ENCODE measurements at places on chromosomes 7 and 10. TPM values are rescaled to one million over a fixed set of nuclear protein-coding genes. Genes with fewer than 3 reads are reported as not detected.

GRCh38 chr10:43079856-43080255, 3.0 kb downstream of the RET start:
- no peak for DNase-seq
- no peaks in the 10 kb centered on the region for H3K4me1 ChIP-seq
- no peak overlapping the region for H3K27ac ChIP-seq
- no peak overlapping the region for H3K4me3 ChIP-seq
- peaks cover 49% of the 10 kb centered on the region for H3K27me3 ChIP-seq
- no peaks in the 10 kb centered on the region for H3K36me3 ChIP-seq

The OR13A1 gene
- total RNA-seq: not detected

DNA sequence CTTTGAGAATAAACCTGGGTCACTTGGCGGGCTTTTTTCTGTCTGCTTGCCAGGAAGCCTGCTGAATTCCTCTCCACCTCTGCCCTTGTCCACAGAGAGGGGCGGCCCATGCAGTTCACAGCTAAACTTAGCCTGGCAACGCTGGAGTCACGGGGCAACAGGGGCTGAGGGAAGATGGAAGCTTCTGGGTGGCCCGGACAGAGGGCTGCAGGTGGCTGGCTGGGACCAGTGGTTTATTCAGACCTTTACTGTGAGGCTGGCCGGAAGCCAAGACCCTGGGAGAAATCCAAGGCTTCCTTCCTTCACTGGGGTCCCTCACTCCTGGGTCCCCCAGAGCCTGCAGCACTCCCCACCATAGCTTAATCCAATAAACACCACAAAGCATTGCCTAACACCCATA, 17.0 kb downstream of the ITPRIP start:
- peaks cover 43% of the 10 kb centered on the region for H3K4me1 ChIP-seq
- H3K4me3 ChIP-seq: no peak overlapping the region
- H3K27ac ChIP-seq: no peak overlapping the region
- DNase-seq: no peak
- H3K27me3 ChIP-seq: no peaks in the 10 kb centered on the region

The CRYGN gene
- not detected for total RNA-seq

DNA sequence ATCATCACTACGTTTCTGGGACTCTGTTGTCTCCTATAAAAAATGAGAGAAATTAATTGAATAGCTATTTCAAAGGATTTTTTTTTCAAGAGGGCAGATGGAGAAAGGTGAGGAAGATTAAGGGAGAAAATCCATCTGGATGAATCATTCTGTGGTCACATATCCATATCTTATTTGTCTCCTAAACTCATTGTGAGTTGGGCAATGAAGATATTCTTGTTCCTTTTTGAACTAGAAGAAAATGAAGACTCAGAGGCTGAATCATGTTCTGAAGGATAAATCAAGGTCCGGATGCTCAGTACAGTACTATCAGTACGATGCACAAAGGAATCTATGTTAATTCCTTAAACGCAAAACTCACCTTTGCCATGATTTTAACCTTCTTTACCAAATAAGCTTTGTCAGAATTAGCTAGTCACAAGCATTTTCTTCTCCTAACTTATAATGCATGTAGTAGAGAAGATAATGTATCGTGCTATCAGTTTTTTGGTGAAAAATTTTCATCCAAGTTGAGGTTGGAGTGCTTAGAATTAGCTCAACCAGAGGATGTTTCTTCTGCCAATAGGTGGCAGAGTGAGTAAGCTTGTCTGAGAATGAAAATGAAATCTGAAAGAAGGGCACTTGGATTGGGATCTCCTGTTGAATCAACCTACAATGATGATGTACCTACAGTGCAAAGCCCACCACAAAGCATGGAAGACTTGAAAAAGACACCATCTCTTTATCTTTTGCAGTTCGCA, 446.9 kb downstream of the KIF20B start:
- H3K27me3 ChIP-seq: no peaks in the 10 kb centered on the region
- H3K27ac ChIP-seq: no peak overlapping the region
- H3K4me1 ChIP-seq: no peaks in the 10 kb centered on the region
- H3K36me3 ChIP-seq: no peaks in the 10 kb centered on the region
- H3K4me3 ChIP-seq: no peak overlapping the region

The KCNMA1 gene
- 25.6 TPM for total RNA-seq

GRCh38 chr7:126690104-126690503, 562.6 kb downstream of the GRM8 start:
- DNase-seq: no peak
- H3K4me3 ChIP-seq: no peak overlapping the region
- H3K4me1 ChIP-seq: no peaks in the 10 kb centered on the region
- H3K36me3 ChIP-seq: no peaks in the 10 kb centered on the region
